ENCODE measurements at places on chromosomes 6 and 20. TPM values are rescaled to one million over a fixed set of nuclear protein-coding genes. Genes with fewer than 3 reads are reported as not detected.

SLC13A3 gene
- polyA plus RNA-seq, result 5.3 TPM

SSTR4 gene
- polyA plus RNA-seq, result not detected

GTF2H4 gene
- polyA plus RNA-seq, result 38.8 TPM

C6orf58 gene
- polyA plus RNA-seq, result 0.16 TPM

CALHM4 gene
- 0.17 TPM for polyA plus RNA-seq

GJE1 gene
- polyA plus RNA-seq, result not detected

B3GAT2 gene
- not detected for polyA plus RNA-seq

MYLK2 gene
- 0.12 TPM for polyA plus RNA-seq

SPDEF gene
- polyA plus RNA-seq, result 0.06 TPM

HSD17B8 gene
- 26.2 TPM for polyA plus RNA-seq

EYA4 gene
- not detected for polyA plus RNA-seq

TFEB gene
- 4.3 TPM for polyA plus RNA-seq

CST2 gene
- polyA plus RNA-seq, result not detected

PBX2 gene
- 39.0 TPM for polyA plus RNA-seq

SYNDIG1 gene
- not detected for polyA plus RNA-seq

SLCO4A1 gene
- polyA plus RNA-seq, result 1.9 TPM

ENPP1 gene
- polyA plus RNA-seq, result 0.32 TPM

FIG4 gene
- polyA plus RNA-seq, result 4.9 TPM

NOX3 gene
- not detected for polyA plus RNA-seq

SCRT2 gene
- polyA plus RNA-seq, result not detected

AIG1 gene
- 43.5 TPM for polyA plus RNA-seq

PTGIS gene
- polyA plus RNA-seq, result not detected

UBE2C gene
- polyA plus RNA-seq, result 264 TPM

MEI4 gene
- polyA plus RNA-seq, result not detected

DEF6 gene
- 26.4 TPM for polyA plus RNA-seq

MAP3K4 gene
- 9.7 TPM for polyA plus RNA-seq

PI16 gene
- polyA plus RNA-seq, result not detected

EPHA7 gene
- polyA plus RNA-seq, result not detected

DAAM2 gene
- not detected for polyA plus RNA-seq

MRAP2 gene
- polyA plus RNA-seq, result 2.0 TPM

PPIL6 gene
- 0.16 TPM for polyA plus RNA-seq

ID4 gene
- polyA plus RNA-seq, result not detected

ZNF76 gene
- polyA plus RNA-seq, result 9.2 TPM

MCHR2 gene
- polyA plus RNA-seq, result not detected

MEP1A gene
- polyA plus RNA-seq, result 0.04 TPM

EEF1A2 gene
- 0.09 TPM for polyA plus RNA-seq

BEND6 gene
- polyA plus RNA-seq, result 0.87 TPM

BPIFB1 gene
- polyA plus RNA-seq, result not detected

RIMS1 gene
- not detected for polyA plus RNA-seq
